ENCODE measurements at places on chromosomes 1 and 21.

GRCh38 chr1:62735491-62736171, 47.4 kb upstream of the DOCK7 start:
- DNase-seq, result peak; percentile 67

GRCh38 chr1:201912832-201913231, 24.1 kb downstream of the SHISA4 start:
- DNase-seq, result no peak

DNA sequence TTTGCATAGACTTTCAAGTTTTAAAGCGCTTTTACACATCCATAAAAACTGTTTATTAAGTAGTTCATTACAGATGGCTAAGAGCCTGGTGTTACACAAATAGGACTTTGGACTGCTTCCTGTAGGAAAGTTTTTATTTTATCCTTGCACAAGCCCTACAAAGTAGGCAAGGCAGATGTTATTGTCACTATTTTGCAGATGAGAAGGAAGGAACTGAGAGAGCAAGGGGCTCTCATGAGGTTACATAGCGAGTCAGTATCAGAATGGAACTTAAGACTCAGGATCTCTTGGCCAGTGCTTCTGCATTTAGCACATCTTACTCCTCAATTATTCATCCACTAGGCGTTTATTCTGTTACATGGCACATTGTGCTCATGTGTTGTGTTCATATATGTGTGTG, 2.6 kb upstream of the MAPKAPK2 start:
- no peak for DNase-seq

DNA sequence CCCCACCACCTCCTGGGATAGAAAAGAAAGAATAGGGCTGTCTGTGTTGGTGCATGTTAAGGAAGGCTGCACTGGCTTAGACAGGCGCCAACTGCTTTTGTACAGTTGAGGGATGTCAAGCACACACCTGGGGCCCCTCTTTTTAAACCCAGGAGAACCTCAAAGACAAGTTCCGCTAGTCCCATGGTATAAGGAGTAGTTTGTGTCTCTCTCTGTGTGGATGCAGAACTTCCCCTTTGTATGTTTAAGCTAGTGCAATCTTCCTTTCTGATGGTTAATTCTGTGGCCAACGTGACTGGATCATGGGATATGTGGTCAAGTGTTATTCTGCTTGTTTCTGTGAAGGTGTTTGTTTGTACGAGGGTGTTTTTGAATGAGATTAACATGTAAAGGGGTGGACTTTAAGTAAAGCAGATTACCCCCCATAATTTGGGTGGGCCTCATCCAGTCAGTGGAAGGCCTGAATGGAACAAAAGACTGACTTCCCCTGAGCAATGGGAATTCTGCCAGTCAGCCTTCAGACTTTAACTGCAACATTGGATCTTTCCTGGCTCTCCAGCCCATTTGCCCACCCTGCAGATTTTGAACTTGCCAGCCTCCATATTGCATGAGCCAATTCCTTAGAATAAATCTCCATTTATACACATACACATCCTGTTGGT, 9.5 kb upstream of the DUSP10 start:
- no peak for DNase-seq

GRCh38 chr1:112004076-112004475, 14.6 kb upstream of the KCND3 start:
- DNase-seq, result no peak

- peak; percentile 89 for DNase-seq
These were observed at the start of gene RNPEP for GRCh38 chr1:201982623-201983379. RNPEP (plus strand) TSS chr1:201982648; CDS start chr1:201982667, 19 bp downstream.

DNA sequence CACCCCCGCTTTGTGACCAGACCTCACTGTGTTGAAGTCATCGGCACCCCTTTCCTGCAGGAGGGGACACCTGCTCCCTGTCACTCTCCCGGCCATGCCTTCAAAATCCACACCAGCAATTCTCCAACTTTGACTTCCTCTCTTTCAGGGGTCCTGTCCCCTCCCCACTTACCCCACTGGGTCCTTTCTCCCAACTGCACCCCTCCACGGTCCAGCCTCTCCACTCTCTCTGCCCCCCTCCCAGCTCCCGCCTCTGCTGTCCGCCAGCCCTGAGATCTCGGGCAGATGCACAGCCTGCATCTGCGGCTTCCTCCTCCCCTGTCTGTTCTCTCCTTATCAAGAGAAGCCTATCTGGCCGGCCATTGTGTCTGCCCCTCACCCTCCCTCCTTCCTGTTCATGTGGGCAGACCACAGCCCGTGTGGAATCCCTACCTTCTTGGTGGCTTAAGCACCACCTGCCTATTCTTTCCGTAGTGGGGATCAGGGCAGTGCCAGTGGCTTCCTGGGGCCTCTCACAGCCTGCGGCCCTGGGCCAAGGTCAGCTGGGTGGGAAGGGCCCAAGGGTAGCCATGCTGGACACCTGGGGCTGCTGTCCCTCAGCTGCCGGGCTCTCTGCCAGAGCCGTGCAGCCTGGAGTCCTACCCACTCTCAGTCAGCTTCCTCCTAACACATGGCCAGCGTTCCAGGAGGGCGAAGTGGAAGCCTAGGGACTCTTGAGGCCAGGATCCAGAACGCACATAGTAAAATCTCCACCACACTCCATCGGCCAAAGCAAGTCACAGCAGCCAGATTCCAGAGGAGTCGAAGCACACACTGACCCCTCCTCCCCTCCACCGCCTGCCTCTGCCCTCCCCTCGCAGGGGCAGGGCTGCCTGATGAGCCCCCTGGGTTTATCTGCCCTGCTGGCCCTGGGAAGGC, 5.1 kb upstream of the HES4 start:
- peak; percentile 85 for DNase-seq

GRCh38 chr21:30831194-30831765, 1.7 kb upstream of the KRTAP7-1 start:
- DNase-seq, result no peak

DNA sequence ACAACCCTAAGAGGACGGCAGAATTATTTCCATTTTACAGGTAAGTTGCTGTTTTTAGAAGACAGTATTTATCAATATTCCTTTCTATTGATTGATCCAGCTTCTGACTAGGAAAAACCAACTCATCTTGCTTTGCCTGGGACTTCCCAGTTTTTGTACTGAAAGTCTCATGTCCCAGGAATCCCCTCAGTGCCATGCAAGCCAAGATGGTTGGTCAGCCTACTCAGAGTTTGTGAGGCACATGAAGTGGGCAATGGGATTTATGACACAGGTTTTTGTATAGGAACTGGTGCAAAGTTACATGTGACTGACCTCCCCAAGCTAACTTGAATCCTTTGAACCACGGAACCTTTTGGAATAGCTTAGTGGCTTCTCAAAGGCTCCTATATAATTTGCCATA, 45.5 kb downstream of the GNG12 start:
- peak; percentile 41 for DNase-seq

- DNase-seq, result no peak
These were observed 34.4 kb upstream of the PSMB2 start for GRCh38 chr1:35675773-35676172.

GRCh38 chr1:69103213-69103612, 464.5 kb upstream of the LRRC7 start:
- DNase-seq, result no peak

DNA sequence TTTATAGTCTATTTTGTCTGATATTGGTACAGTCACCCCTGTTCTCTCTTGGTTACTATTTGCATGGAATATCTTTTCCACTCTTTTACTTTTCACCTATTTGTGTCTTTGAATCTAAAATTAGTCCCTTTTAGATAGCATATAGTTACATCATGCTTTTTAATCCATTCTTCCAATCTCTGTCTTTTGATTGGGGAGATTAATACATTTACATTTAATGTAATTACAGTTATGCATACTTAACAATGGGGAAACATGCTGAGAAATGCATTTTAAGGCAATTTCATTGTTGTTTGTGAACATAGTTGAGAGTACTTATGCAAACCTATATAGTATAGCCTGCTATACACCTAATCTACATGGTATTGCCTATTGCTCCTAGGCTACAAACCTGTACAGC, 48.4 kb upstream of the ATP6V1G3 start:
- DNase-seq, result no peak

- DNase-seq, result peak; percentile 52
These were observed 552 bp upstream of the ZNF496 start for GRCh38 chr1:247332215-247332622.

DNA sequence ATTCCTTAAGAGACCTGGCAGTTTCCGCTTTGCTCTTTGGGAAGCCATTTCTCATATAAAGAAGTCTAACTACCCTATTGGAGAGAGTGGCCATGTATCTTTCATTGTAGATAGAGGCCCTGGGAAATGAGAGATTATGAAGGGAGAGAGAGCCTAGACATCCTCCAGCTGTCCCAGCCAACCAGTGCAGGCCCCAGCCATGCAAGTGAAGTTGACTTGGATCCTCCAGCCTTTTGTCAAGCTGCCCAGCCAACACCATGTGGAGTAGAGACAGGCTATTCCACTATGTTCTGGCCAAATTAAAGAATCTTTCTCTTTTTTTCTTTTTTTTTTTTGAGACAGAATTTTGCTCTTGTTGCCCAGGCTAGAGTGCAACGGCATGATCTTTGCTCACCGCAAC, 7.1 kb upstream of the ANP32E start:
- DNase-seq, result no peak

- no peak for DNase-seq
These were observed 127.8 kb downstream of the HS2ST1 start for GRCh38 chr1:87042111-87042811.

DNA sequence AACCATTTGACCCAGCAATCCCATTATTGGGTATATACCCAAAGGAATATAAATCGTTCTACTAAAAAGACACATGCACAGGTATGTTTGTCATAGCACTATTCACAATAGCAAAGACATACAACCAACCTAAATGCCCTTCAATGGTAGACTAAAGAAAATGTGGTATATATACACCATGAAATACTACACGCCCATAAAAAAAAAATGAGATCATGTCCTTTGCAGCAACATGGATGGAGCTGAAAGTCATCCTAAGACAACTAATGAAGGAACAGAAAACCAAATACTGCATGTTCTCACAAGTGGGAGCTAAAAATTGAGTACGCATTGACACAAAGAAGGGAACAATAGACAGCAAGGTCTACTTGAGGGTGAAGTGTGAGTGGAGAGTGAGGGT, 72.0 kb downstream of the EIF4G3 start:
- no peak for DNase-seq

DNA sequence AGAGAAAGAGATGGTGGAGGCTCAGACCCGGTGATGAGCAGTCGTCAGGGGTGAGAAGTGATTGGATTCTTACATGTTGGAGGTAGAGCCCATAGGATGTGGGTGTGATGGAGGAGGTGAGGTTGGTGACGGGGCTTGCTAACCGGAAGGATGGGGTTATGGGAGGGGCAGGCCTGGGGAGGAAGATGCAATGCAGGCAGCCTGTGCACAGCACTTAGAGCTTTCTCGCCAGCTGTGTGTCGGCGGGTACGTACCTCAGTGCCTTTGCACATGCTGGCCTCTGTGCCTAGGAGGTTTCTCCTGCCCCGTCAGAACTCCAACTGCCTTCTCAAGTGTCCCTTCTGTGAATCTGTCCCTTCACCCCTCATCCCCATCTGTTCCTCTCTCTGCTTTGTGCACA, 2.9 kb upstream of the BSND start:
- DNase-seq, result no peak

DNA sequence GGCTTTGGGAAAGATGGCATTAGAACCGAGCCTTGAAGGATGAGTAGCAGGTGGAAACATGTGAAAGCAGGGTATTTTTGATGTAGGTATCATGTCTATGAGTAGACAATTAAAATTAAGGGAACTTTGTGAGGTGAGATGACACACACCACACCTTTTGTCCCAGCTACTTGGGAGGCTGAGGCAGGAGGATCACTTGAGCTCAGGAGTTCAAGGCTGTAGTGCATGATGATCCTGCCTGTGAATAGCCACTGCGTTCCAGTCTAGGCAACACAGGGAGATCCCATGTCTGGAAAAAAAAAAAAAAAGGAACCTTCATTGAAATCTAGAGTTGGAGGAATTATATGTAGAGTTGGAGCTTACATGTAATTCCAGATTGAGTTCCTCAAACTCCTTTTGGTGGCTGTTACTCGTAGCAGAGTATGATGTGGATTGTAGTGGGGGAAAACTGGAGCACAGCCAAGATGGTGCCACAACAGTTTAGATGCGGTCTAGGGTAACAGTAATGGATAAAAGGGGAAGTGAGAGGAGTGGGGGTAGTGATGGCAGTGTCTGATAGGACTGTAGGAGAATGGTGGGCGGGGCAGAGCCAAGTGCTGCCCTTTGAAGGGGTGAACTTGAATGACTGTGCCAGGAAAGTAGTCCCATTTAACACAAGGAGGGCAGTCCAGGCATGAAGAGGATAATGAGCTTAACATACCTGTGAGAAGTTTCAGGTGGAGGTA, 17.4 kb downstream of the AK4 start:
- DNase-seq, result no peak

DNA sequence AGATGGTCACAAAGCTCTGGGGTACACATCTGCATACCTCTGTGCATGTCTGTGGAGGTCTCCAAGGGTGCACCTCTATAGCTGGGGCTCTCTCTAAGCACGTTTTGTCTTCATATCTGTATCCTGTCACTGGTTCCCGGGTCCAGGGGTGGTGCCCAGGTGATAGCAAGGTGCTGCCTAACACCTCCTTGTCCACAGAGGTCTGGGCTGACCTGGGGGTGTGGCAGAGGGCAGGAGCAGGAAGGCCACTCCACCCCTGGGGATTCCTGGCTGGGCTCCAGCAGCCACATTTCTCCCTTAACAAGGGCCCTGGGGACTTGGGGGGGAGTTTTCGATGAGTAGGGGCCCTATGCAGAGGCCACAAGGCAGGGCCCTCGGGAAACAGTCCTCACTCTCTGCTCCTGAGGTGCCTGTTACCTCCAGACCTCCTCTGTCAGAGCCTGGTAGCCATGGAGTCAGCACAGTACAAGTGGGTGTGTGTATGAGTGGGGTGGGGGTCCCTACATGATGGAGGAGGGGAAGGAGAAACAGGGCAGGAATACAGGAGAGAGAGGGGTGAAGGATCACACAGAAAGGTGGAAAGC, 7.0 kb upstream of the CDCP2 start:
- DNase-seq, result no peak

GRCh38 chr1:78651241-78651640, 1.6 kb downstream of the IFI44 start:
- DNase-seq, result peak; percentile 80

DNA sequence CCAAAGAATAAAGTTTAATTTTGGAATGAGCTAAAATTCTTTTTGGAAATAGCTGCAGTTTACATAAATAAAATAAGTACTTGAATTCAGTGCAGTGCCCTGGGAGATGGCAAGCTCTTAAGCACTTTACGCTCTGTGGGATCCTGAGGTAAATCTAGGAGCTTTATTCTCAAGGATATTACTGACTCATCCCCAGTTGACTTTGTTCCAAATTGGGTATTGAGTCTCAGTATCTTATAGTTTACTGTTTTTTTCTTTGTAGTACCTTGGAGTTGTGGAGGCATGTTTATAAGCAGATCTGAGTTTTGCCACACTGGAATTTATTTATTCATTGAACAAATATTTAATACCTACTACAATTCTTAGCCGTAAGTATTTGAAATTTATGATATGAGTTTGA, 27.4 kb upstream of the HRNR start:
- DNase-seq, result peak; percentile 54

DNA sequence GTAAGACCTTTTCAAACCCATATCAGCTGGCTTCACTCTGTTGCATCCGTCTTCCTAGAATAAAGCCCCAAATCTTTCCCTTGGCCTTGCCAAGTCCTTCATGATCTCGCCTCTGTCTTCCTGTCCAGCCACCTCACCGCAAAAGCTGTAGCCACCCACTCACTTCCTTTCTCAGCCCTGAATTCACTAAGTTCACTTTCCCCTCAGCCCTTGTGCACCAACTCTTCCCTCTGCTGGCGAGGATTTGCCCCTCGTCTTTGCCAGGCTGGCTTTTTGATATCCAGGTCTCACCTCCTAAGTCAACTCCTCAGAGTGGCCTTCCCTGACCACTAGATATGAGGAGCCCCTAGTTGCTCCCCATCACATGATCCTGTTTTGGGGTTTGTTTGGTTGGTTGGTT, 3.9 kb upstream of the COL16A1 start:
- DNase-seq, result peak; percentile 79
